Mesothelial cell of epicardium (in vitro differentiated cells): ENCODE measurements at places on chromosomes 5 and 9.
A peak's percentile ranks its signal among the peaks of the same experiment; 100 is the strongest.

DNA sequence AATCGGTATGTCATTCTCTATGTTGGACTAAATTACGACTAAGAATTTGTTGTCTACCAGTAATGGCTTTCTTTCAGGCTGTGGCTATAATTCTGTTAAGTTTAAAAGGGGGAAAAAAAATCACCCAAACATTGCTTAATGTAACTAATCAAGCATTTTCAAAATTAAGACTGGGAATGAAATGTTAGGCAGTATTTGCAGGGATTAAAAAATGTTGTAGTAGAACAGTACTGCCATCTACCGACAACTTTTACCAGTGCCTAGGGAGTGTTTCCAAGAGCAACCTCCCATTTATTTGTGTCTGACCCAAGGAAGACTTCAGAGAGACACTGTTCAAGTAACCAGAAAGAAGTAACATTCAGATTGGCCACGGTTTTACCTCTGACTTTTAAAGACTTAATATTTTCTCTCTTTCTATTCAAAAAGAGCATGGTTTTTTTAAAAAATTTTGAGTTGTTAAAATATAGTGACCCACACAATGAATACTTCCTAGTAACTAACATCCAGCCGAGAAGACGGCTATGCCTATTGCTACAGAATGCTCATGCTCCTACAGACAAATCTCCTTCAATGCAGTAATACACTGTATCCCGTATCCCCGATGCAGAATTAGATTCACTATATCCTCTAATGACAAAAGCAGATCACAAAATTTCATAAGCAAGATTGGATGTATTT is 92.4 kb downstream of the ARL15 start:
- DNase-seq = no peak

DNA sequence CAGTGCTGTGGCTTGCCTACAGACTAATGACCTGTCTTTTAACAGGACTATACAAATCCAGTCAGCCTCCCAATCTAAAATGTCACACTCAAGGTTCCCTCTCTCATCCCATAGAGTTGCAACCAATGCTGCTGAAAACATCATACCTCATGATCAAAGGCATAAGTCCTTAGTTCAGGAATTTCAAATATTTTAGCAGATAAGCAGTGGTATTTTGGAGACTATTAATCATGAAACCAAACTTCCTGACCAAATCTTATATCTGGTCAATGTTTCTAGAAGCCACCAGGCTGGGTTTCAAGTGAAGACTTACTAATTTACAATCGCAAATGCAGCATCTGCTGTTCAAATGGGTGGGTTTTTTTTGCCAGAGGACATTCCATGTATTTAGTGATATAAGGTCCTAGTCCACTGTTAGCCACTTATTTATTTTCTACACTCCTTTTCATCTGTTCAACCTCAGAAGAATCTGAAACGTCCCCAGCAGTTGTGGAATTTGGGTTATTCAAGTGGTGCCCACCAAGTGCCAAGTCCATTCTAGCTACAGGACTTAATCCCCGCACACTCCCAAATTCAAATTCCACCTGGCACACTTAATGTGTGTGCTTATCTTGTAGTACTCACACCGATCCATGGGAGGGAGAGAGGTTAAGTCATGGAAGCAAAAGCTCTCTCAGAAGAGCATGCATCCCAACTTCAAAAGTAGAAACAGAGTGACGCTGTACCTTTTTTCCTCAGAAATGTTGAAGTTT is 5.8 kb downstream of the TAS2R1 start:
- DNase-seq = no peak

DNA sequence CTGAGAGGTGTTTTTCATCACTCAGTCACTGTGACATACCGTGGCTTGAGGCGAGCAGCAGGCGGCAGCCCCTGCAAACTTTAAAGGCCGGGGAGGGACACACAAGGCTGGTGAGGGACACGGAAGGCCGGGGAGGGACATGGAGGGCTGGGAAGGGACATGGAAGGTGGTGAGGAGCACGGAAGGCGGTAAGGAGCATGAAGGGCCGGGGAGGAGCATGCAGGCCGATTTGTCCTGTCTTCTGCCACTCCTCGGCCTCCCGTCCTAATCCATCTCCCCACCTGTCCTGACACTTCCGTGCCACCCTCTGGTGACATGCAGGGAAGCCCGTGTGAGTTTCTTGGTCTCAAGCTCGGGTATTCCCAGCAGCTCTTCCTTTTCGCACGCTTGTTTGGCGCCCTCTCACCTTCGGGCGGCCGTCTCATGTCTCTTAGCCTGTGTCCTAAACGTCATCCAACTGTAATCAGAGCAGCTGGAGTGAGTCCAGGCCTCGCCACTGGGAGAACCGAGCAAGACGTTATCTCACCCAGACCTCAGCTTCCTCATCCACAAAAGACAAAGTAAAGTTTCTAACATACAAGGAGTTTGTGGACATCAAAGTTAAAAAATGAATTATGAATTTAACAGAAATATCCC is 126.5 kb downstream of the MRPL36 start:
- DNase-seq = no peak

DNA sequence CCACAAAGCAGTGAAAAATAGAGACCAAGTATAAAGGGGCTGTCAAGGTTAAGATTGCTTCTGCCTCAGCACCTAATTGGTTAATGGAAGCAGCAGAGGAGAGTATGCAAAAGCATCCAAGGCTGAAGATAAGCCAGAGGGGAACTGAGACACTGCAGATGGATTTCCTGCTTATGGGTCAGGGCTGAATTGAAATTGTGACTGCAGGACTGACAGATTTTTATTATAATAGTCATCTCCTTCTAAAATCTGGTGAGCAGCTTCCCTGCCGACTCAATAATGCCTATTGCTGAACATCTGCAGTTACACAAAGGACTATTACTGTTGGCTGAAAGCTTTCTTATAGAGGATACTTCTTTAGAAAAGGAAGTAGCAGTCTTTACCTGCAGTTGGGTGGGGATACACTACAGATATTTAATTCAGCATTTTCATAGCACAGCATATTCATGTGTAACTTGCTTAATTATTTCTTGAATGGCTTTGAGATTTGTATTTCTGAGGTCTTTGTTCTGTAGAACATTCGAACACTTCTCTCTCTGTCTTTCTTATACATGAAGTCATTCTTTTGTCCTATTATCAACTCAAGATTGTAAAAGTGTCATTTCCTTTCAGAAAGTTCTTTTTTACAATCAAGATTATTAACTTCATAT is 363.0 kb upstream of the RIOK2 start:
- no peak for DNase-seq

DNA sequence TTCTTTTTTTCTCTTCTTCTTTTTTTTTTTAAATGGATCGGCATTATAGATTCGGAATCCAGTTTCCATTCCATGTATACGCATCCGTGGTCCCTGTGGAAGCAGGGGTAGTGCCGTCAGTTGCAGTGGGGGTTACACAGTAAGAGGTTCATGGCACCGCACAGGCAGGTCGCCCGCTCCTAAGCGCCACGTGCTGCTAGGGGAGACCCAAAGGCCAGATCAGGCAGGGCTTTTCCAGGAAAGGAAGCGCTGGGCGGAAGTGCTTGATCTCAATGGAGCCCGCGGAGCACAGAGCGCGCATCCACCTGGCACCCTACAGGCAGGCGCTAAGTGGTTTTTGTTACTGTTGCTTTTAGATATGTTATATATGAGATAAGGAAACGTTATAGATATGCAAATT is 174.8 kb upstream of the OR13F1 start:
- DNase-seq = no peak

DNA sequence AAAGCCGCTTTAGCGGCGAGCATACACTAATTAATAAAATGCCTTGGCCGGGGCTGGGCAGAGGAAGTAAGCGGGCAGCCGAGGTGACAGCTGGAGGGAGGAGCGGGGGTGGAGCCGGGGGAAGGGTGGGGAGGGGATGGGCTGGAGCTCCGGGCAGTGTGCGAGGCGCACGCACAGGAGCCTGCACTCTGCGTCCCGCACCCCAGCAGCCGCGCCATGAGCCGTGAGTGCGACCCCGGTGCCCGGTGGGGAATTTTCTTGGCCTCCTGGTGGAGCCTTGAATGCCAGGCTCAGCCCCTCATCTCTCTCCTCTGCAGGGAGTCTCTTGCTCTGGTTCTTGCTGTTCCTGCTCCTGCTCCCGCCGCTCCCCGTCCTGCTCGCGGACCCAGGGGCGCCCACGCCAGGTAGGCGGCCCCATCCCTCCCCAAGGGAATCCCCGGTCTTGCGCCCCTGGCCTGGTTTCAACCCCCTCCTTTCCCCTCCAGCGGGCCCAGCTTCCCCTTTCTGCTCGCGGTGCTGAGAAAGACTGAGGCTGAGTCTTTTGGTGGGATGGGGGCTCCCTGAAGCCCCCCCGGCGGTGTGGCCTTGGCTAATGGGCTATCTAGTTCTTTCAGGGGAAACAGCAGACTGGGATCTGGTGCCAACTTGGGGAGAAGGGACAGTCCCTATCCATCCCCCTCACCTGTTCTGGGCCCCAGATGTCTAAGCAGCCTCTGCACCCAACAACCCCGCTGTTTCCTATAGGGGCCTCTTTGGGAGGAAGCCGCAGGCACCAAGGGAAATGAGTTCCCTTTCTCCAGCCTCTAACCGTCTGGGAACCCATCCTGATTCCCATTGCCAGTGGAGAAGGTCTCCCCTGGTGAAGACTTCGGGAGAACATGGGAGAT is at the start of gene PTGS1:
TSS of gene PTGS1 (plus strand) at position 156 of the 887 bp plus-strand sequence. CDS start at position 217, 61 bp downstream.
- DNase-seq = no peak

DNA sequence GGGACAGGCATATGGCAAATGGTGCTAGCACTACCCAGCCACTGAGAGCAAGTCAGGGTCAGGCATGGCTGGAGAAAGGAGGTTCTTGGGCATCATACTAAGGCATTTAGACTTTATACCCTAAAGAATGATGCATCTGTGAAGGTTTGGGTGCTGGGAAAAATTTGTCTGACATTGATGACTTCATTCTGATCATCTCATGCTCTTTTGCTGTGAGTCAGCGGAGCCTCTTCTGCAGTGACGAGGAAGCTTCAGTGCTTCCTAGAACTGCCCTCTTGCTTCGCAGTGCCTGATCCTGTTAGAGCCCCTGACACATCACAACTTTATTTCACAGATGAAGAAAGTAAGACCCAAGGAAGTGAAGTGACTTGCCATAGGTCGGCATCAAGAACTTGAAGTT is 266.6 kb upstream of the GAS1 start:
- DNase-seq = no peak

GRCh38 chr5:81631621-81632020 is 119.3 kb downstream of the SSBP2 start:
- no peak for DNase-seq

DNA sequence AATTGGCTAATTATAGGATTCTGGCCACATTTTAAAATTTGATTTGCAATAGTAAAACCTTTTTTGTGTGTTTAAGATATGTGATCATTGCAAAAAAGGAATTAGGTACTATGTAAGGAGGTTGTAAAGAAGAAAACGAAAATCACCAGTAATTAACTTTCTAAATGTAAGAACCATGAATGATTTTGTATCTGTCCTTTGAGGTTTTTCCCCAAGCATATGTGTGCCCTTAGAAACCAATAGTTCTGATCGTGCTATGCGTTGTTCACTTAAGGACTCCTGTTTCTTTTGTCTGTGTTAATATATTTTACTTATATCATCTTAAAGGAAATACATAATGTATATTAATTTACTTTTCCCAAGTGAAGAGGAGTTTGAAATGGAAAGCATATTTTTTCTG is 410.2 kb downstream of the PSAT1 start:
- DNase-seq = no peak

GRCh38 chr5:16600946-16601345 is 15.9 kb downstream of the RETREG1 start:
- no peak for DNase-seq

- DNase-seq = no peak
Observed at GRCh38 chr5:125152044-125152443, 405.6 kb upstream of the ZNF608 start.

- DNase-seq = peak; percentile 87
Observed at GRCh38 chr5:44808435-44809214, at the start of gene MRPS30. Gene MRPS30, plus strand, starts transcription at chr5:44808947. Its CDS starts 16 bp downstream, at chr5:44808963.

GRCh38 chr5:135329066-135329912 is 69.7 kb downstream of the MACROH2A1 start:
- DNase-seq = no peak

DNA sequence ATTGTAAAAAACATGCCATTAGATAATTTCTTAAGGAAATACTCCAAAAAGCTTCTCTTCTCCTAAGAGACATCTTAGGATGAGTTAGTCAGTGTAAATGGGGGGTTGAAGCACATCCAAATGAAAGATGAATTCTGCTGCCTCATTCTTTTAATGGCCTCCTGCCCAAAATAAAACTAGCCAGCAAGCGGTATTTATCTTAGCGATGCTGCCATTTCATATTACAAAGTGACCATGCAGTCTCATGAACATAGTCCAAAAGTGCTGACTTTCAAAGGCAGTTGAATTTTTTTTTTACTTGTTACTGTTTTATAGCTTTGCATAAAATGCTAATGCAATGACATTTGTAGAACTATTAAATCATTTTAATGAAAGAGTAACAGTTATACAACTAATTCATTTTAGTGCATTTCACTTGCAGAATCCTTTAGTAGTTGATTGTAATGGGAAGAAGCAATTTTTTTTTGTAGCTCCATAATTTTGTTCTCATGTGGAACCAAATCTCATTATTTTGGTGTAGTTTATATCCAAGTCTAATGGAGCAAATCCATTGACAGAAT is 151.5 kb downstream of the CAVIN4 start:
- no peak for DNase-seq

DNA sequence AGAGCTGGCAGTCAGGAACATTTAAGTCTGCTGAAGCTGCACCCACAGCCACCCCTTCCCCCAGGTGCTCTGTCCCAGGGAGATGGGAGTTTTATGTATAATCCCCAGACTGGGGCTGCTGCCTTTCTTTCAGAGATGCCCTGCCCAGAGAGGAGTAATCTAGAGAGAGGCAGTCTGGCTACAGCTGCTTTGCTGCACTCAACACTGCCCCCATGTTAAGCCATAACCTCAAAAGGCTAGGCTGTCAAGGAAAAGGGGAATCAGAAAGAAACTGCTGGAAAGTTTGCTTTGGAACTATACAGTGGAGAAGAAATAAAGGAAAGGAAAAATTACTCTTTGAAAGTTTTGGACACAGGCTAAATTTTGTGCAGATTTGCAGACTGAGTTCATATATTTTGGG is 127.2 kb downstream of the MACIR start:
- no peak for DNase-seq

GRCh38 chr5:172896465-172896864 is 62.4 kb downstream of the ERGIC1 start:
- no peak for DNase-seq

DNA sequence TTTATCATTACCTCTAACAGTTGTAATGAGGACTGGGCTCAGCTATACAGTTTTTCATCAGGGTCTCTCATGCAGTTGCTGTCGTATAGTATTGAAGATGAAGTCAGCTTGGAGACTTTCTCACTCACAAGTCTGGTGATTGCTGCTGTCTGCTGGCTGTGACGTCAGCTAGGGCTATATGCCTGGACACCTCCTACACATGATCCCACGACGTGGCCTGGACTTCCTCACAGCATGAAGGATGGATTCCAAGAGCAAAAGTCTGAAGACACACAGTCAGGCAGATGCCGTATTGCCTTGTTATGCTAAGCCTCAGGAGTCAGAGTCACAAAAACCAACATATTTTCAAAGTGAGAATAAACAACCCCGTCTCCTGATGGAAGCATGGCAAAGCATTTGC is 193.3 kb downstream of the LURAP1L start:
- DNase-seq = no peak

- DNase-seq = no peak
Observed at GRCh38 chr5:103013933-103014552, 105.9 kb downstream of the GIN1 start.
